ENCODE measurements at places on chromosomes 7 and 10. TPM values are rescaled to one million over a fixed set of nuclear protein-coding genes. Genes with fewer than 3 reads are reported as not detected.
A peak's percentile ranks its signal among the peaks of the same experiment; 100 is the strongest.

GRCh38 chr10:96690755-96691730 lies 29.3 kb downstream of the PIK3AP1 start:
- H3K4me1 ChIP-seq = peaks cover 27% of the 10 kb centered on the region
- no peaks in the 10 kb centered on the region for H3K36me3 ChIP-seq
- no peak for DNase-seq
- H3K27ac ChIP-seq = no peak overlapping the region

- peaks cover 4% of the 10 kb centered on the region for H3K4me1 ChIP-seq
- no peak for DNase-seq
- no peaks in the 10 kb centered on the region for H3K36me3 ChIP-seq
These were observed 173.0 kb downstream of the SKAP2 start for GRCh38 chr7:26691406-26691805.

DNA sequence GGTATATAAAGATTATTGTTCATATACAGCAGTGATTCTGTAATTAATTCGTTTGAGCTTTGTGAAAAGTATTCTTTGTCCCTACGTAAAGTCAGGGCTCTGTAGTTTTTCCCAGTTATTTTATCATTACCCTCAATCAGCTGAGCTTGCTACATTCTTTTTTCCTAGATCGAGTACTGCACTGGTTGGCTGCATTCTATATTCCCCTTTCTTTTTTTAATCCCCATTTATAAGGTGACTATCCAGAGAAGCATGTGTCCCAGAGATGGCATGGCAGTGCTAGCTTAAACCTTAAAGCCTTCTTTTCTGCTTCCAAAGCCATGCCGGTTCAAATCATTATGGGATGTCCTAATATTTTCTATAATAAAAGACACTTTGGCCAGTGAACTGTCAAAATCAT lies 230.1 kb upstream of the CELF2 start:
- H3K36me3 ChIP-seq = no peaks in the 10 kb centered on the region
- DNase-seq = no peak
- no peaks in the 10 kb centered on the region for H3K4me1 ChIP-seq
- H3K27me3 ChIP-seq = peaks cover 7% of the 10 kb centered on the region
- no peak overlapping the region for H3K4me3 ChIP-seq

GRCh38 chr7:146654048-146654447 lies 537.4 kb downstream of the CNTNAP2 start:
- H3K36me3 ChIP-seq = no peaks in the 10 kb centered on the region
- H3K4me1 ChIP-seq = peaks cover 6% of the 10 kb centered on the region
- no peak for DNase-seq

DNA sequence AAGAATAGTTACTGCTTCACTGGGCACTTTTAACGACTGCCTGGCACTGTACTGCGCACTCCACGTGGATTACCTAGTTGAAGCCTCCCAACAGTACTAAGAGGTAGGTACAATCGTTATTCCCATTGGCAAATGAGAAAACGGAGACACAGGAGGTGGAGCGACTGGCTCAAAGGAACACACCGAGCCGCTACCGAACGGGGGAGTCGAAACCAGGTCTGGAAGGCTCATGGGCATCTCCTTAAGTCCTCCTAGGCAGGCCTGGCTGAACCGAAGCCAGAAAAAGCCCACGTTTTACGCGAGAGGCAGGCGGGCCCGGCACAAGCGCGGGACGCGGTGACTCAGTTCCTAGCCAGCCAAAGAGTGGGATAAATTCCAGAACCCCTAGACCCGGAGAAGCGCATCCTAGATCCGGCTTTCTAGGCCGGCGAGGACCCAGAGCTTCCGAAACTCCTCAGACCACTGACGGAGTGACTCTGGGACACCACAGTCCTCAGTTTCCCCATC lies 472 bp downstream of the PDAP1 start:
- H3K4me1 ChIP-seq = peaks cover 48% of the 10 kb centered on the region
- peaks cover 39% of the 10 kb centered on the region for H3K36me3 ChIP-seq
- H3K27me3 ChIP-seq = no peaks in the 10 kb centered on the region
- peak overlapping the region; percentile 99 for H3K27ac ChIP-seq

DNA sequence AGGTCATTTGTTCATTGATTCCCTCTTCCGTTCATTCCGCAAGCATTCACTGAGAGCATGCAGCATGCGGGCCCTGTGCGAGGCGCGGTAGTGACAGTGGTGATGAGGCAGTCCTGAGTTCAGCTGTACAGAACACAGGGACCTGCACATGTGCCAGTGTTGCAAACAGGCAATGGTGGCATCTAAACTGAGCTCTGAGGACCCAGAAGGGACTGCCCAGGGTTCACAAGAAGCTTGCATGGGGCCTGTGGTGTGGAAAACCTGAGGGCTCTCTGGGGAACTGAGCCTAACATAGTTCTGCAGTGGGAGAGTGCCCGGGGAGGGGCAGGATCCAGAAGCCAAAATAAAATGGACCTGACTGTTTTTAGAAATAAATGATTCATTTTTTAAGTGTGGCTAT lies 13.2 kb downstream of the ZNF488 start:
- no peaks in the 10 kb centered on the region for H3K36me3 ChIP-seq
- peaks cover 6% of the 10 kb centered on the region for H3K27me3 ChIP-seq
- H3K4me1 ChIP-seq = peaks cover 4% of the 10 kb centered on the region
- H3K4me3 ChIP-seq = no peak overlapping the region
- DNase-seq = no peak
- no peak overlapping the region for H3K27ac ChIP-seq

DNA sequence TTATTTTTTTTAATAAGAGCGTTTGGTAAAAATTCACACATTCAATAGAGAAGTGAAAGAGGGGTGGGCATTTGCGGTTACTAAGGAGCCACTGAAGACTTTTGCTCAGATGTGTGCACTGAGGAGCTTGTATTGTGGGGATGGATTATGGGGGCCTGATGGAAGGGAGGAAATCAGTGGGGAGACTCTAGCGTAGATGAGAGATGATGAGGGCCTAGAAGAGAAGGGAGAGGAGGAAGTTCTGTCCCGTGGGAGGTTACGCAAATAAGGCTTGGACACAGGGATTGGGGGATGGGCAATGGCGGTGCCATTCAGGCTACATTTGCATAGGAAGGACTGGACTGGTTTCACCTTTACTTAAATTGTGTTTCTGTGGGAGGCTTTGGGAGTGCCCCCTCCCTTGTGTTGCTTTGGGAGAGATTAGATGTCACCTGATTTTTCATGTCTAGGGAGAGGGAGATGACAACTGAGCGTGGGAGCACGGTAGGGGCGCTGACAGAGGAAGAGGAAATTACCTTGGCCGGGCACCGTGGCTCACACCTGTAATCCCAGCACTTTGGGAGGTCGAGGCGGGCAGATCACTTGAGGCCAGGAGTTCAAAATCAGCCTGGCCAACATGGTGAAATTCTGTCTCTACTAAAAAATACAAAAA lies 2.2 kb upstream of the HIP1 start:
- DNase-seq = no peak
- H3K27me3 ChIP-seq = peaks cover 13% of the 10 kb centered on the region
- no peaks in the 10 kb centered on the region for H3K36me3 ChIP-seq
- H3K27ac ChIP-seq = no peak overlapping the region

- no peak overlapping the region for H3K4me3 ChIP-seq
- no peak for DNase-seq
- H3K27ac ChIP-seq = no peak overlapping the region
- H3K27me3 ChIP-seq = no peaks in the 10 kb centered on the region
- H3K36me3 ChIP-seq = no peaks in the 10 kb centered on the region
- H3K4me1 ChIP-seq = no peaks in the 10 kb centered on the region
These were observed 1009.0 kb downstream of the LRMDA start for GRCh38 chr10:76440426-76440825.

DNA sequence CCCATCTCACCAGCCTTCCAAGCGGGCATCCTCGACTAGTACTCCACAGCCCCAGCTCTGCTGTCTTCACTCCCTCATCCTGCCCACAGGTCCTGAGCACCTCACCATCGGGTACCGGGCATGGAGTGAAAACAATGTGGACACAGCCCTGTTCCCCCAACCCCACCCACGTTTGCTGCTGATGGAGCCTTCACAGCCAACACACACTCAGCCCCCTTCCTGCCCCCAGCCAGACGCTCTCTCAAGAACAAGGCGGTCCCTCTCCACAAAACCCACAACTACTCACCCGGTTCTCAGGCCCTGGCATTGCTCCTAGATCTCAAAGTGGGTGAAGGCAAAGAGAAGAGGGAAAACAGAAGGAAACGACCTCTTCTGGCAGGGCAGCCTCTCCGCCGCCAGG lies 56.1 kb downstream of the SLIT1 start:
- no peak overlapping the region for H3K4me3 ChIP-seq
- no peak overlapping the region for H3K27ac ChIP-seq
- no peaks in the 10 kb centered on the region for H3K4me1 ChIP-seq
- H3K27me3 ChIP-seq = peaks cover 4% of the 10 kb centered on the region
- no peak for DNase-seq

DNA sequence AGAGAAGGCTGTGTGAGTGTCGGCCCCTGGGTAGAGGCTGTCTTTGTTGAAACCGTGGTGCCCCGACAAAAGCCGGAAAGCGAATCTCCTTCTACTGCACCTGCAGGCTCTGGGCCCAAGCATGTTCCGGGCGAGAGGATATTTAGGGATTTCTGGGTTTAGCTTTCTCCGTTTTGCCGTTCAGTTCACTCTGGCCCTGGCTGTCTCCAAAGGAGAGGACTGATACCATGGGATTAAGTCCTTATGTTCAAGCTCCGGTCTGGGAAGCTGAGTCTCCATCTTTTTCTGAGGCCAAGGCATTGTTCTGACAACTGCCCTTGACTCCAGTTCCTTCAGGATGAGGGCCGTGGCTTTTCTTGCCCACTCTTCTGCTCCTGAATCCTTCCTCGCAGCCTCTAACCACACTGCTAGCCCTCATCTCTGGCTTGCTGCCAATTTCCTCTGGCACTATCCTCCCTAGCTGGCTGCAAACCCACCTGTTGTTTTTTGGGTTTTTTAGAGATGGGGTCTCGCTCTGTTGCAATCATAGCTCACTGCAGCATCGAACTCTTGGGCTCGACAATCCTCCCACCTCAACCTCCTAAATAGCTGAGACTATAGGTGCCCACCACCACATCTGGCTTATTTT lies 206.8 kb downstream of the SKIDA1 start:
- H3K27ac ChIP-seq = no peak overlapping the region
- no peaks in the 10 kb centered on the region for H3K36me3 ChIP-seq
- no peak for DNase-seq

DNA sequence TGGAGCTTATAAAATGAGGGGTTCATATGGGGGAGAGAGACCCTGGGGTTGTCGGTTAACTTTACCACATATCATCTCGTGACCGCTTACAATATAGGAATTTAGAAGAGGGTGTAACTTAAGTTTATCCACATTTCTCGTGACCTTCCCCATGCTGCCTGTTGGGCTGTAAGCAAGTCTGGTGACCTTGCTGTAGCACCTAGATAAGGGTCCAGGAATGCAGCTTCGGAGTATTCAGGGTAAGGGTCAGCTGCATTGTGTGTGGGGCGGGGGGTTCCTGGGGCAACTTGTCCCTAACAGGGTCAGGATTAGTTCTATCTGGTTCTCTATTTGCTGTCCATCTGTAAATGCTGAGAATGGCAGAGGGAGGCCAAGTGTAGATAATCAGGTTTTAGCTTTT lies 1.3 kb upstream of the CHST3 start:
- peaks cover 8% of the 10 kb centered on the region for H3K4me1 ChIP-seq
- H3K27ac ChIP-seq = no peak overlapping the region

GRCh38 chr10:120646738-120647456 lies 189.9 kb downstream of the PLPP4 start:
- no peaks in the 10 kb centered on the region for H3K27me3 ChIP-seq
- DNase-seq = no peak
- no peaks in the 10 kb centered on the region for H3K36me3 ChIP-seq

- no peaks in the 10 kb centered on the region for H3K4me1 ChIP-seq
- H3K36me3 ChIP-seq = no peaks in the 10 kb centered on the region
- peaks cover 2% of the 10 kb centered on the region for H3K27me3 ChIP-seq
- peak; percentile 65 for DNase-seq
- no peak overlapping the region for H3K4me3 ChIP-seq
- no peak overlapping the region for H3K27ac ChIP-seq
These were observed 26.1 kb upstream of the CCNJ start for GRCh38 chr10:96017191-96017687.

GRCh38 chr10:133245439-133246235 lies 8.0 kb downstream of the VENTX start:
- peaks cover 24% of the 10 kb centered on the region for H3K27me3 ChIP-seq
- no peak overlapping the region for H3K4me3 ChIP-seq
- peaks cover 27% of the 10 kb centered on the region for H3K4me1 ChIP-seq
- no peaks in the 10 kb centered on the region for H3K36me3 ChIP-seq

DNA sequence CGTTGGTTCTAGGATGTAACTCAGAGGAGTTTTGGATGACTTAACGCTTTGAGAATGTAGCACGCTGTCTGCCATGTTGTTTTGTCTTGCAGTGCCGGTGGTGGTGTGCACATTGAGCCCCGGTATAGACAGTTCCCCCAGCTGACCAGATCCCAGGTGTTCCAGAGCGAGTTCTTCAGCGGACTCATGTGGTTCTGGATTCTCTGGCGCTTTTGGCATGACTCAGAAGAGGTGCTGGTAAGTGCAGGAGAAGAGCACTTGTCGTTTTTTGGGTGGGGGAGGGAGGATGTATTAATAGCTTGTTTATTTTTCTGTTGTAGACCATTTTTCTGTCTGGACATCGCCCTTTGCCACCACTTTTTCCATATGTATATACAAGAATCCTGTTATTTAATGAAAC lies 6.3 kb downstream of the NDUFB2 start:
- H3K27me3 ChIP-seq = no peaks in the 10 kb centered on the region
- H3K27ac ChIP-seq = no peak overlapping the region
- peaks cover 31% of the 10 kb centered on the region for H3K36me3 ChIP-seq
- no peak overlapping the region for H3K4me3 ChIP-seq

- peaks cover 9% of the 10 kb centered on the region for H3K4me1 ChIP-seq
- no peak overlapping the region for H3K27ac ChIP-seq
- DNase-seq = no peak
- H3K4me3 ChIP-seq = no peak overlapping the region
These were observed 23.0 kb upstream of the UMAD1 start for GRCh38 chr7:7617550-7617949.

GRCh38 chr10:126564326-126564888 lies 106.1 kb downstream of the C10orf90 start:
- no peak overlapping the region for H3K27ac ChIP-seq
- H3K36me3 ChIP-seq = no peaks in the 10 kb centered on the region
- peak; percentile 21 for DNase-seq
- no peak overlapping the region for H3K4me3 ChIP-seq
- no peaks in the 10 kb centered on the region for H3K27me3 ChIP-seq

DNA sequence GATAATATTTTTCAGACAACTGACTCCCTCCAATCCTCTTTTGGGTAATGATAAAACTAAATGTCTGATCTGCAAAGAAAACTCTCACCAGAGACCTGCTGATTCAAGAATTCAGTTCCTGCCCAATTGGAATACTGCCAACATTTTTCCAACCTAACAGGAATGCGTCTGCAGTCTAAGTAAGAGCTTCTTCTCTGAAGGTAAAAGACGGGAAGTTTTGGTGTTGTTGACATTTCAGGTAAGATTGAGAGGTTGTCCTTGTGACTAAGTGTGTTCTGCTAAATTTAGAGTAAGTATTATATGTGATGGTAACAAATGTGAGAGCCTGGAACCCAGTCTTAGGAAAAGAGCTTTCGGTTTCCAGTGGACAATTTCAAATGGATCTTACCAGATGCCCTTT lies 17.6 kb downstream of the IFIT5 start:
- H3K27ac ChIP-seq = no peak overlapping the region
- no peaks in the 10 kb centered on the region for H3K36me3 ChIP-seq
- H3K4me3 ChIP-seq = no peak overlapping the region
- DNase-seq = no peak
- no peaks in the 10 kb centered on the region for H3K4me1 ChIP-seq
- peaks cover 43% of the 10 kb centered on the region for H3K27me3 ChIP-seq

The HOXA5 gene
- not detected for total RNA-seq

The TRIM73 gene
- 8.3 TPM for total RNA-seq

The NKX2-3 gene
- not detected for total RNA-seq

The EN2 gene
- total RNA-seq = not detected

The OR13A1 gene
- total RNA-seq = not detected

The LRCH4 gene
- total RNA-seq = 193 TPM

The OGDHL gene
- total RNA-seq = 0.10 TPM

The GRID2IP gene
- 0.21 TPM for total RNA-seq

The PPIF gene
- 77.7 TPM for total RNA-seq

The GRM8 gene
- total RNA-seq = not detected

The SLC16A12 gene
- not detected for total RNA-seq
